ENCODE measurements at places on chromosomes 12 and 14. TPM values are rescaled to one million over a fixed set of nuclear protein-coding genes. Genes with fewer than 3 reads are reported as not detected.

Gene TMEM132D
- total RNA-seq = not detected

Gene LRRIQ1
- 2.1 TPM for total RNA-seq

Gene CACNA1C
- total RNA-seq = 0.74 TPM

Gene LMBR1L
- 32.1 TPM for total RNA-seq

Gene TAC3
- 0.34 TPM for total RNA-seq

Gene HCAR1
- total RNA-seq = 0.34 TPM

Gene TAS2R10
- total RNA-seq = 0.67 TPM

Gene PFKM
- 42.5 TPM for total RNA-seq

Gene LACRT
- total RNA-seq = not detected

Gene DDN
- not detected for total RNA-seq

Gene RFLNA
- 0.34 TPM for total RNA-seq

Gene MAGOHB
- 26.1 TPM for total RNA-seq

Gene CNPY2
- total RNA-seq = 63.4 TPM

Gene RTL1
- total RNA-seq = not detected

Gene OR4E2
- not detected for total RNA-seq

Gene TEX22
- total RNA-seq = under 0.01 TPM

Gene AICDA
- not detected for total RNA-seq

Gene KRT83
- not detected for total RNA-seq

Gene MGST1
- 246 TPM for total RNA-seq

Gene CCDC184
- total RNA-seq = 0.34 TPM

Gene TCL1B
- total RNA-seq = not detected

Gene TCTN2
- 12.6 TPM for total RNA-seq
